ENCODE measurements at places on chromosomes 13 and 19.

GRCh38 chr13:74210693-74211393 lies 76.6 kb upstream of the KLF12 start:
- DNase-seq, result no peak

DNA sequence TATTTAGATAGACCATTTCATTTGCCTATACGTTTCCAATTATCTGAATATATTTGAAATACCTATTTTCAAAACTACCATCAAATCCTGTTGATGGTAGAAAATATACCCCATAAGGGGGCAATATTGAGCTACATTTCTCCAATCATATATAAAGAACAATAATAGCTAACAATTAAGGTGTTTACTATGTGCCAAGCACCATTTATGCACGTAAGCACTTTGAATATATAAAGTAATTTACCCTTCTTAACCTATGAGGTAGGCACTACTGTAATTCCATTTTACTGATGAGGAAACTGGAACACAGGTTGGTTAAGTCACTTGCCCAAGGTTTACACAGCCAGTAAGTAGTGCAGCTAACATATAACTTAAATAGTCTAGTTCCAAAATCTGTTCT lies 79.2 kb downstream of the UBL3 start:
- no peak for DNase-seq

DNA sequence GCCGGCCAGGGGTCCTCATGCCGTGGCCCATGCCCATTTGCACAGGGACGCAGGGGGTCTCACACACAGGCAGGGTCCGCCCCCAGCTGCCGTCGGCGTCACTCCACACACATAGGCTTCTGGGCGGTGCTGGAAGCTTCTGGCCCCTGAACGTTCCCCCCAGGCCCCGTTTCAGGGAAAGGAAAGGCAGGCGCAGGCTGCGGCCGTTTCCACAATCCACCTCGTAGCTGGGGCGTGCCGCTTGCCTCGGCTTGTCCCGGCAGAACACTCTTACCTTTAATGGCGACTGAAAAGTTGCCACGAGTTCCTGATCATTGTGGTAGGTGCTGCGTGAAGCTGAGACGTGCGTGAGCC lies 53.4 kb downstream of the MCF2L start:
- no peak for DNase-seq

DNA sequence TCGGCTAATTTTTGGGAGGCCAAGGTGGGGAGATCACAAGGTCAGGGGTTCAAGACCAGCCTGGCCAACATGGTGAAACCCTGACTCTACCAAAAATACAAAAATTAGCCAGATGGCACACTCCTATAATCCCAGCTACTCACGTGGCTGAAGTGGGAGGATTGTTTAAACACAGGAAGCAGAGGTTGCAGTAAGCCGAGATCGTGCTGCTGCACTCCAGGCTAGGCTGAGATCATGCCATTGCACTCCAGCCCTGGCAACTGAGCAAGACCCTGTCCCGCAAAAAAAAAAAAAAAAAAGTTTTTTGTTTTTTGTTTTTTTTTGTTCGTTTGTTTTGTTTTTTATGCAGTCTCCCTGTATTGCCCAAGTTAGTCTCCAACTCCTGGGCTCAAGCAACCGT lies 21.2 kb downstream of the MAST1 start:
- no peak for DNase-seq

GRCh38 chr13:62119739-62120700 lies 704.4 kb upstream of the PCDH20 start:
- no peak for DNase-seq

GRCh38 chr19:3585301-3586126 lies at the start of gene GIPC3:
GIPC3 (plus strand) TSS chr19:3585478; CDS start chr19:3585598, 120 bp downstream.
- peak; percentile 17 for DNase-seq

DNA sequence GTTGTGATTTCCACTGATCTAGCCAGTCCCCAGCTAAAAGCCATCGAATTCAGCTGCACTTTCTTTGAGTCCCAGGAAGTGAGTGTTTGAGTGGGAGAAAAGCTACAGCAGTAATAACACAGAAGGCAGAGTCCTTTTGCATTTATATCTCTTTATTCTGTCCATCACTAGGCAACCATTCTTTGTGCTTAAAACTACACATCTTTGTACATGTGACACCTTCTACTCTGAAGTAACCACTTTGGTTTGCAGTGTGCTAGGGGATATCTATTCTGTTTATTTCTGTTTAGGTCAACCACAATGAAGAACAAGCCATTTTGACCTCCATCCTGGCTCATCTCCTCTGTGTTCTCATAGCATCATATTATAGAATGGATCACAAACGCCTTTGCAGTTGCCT lies 226.0 kb upstream of the SERP2 start:
- no peak for DNase-seq

DNA sequence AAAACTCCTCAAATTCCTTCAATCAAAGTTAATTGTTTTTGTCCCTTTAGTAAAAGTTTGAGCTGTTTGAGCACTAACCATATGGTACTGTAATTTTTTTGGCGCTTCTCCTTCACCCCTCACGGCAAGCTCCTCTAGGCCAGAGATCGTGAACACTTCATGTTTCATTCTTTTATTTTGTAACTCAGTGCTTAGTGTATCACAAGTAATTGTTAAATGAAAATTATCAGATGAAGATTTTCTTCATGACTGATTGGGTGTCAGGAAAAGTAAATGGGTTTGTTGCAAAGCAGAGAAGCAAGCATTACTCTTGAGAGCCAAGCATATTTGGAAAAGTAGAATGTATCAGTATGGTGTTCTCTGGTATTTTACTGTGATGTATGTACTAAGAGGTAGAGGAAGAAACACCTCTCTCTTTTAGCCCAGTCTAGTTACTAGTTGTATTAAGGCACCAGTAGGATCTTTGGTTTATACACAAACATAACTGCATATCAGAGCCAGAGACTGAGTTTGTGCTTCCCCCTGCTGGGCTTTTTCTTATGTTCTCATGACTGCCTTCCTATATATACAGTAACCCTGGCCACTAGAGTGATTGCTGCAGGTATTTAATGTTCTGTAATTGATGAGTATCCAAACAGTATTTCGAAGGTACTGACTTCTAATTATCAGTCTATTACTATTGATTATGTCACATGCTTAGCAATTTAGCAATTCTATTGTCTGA lies 202.3 kb upstream of the KLHL1 start:
- DNase-seq, result no peak

DNA sequence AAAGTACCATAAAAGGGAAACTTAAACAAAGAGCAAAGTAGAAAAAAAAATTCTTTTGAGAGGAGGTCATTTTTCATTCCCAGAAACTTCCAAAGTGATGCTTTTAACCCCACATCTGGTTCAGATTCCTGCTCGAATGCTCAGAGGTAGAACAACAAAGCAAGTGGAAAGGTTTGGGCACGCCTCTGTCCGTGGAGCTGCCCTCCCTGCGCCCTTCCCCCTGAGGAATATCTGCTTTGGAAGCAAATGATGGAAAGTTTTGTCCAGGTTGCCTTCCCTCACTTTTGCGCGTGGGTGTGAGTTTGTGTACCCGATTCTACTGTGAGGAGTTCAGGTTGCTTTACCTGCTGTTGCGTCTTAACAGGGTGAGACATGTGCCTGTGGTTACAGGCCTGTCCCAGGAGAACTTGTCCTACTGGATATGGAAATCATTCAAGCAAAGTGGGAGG lies 110.2 kb downstream of the KLF5 start:
- no peak for DNase-seq

DNA sequence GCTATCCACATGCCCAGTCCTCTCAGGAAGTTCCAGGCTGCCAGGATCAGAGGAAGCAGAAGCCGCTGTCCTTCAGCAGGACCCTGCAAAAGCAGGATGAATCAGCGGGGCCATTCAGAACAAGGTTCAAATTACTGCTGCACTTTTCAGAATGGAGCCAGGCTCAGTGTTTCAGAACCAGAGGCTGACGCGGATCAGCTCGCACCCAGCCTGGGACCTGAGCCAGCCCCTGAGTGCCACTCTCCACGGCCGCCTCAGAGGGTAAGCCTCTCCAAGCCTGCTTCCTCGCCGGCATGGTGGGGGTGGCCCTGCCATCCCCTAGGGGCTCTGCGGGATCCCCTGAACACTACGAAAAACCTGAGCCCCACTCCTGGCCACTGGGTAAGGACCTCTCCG lies 24.7 kb downstream of the RASA3 start:
- no peak for DNase-seq

DNA sequence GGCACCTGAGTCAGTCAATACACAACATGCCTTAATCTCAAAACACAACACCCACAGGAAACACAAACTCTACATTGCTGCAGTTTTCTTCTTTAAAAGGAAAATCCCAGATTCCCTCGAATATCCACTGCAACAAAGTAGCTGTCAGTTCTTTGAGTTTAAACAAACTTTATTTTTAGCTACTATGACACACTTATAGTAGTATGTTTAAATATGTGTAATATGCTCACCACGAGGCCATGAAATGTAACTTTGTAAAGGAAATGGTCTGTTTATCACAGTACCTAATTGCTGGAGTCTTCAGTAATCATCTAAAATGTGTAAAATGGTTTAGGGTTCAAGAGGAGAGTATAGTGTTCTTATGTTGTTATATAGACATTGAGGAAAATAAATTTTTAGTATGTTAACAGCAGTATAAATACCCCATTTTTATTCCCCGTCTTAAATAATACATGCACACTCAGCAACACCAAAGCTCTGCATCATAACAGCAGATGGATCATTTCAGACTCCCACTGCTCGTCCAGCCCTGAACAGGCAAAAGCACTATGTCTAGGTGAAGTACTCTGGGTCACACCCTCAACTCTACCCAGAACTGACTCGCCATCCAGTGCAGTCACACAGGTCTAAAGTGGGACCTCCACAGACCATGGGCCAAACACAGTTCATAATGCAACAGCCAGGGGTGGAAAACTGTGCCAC lies 20.6 kb downstream of the TUBGCP3 start:
- DNase-seq, result no peak

- DNase-seq, result no peak
Measured at GRCh38 chr19:4969292-4969771, 419 bp downstream of the KDM4B start.

- DNase-seq, result peak; percentile 44
Measured at GRCh38 chr19:45016388-45017314, 15.4 kb downstream of the RELB start.

DNA sequence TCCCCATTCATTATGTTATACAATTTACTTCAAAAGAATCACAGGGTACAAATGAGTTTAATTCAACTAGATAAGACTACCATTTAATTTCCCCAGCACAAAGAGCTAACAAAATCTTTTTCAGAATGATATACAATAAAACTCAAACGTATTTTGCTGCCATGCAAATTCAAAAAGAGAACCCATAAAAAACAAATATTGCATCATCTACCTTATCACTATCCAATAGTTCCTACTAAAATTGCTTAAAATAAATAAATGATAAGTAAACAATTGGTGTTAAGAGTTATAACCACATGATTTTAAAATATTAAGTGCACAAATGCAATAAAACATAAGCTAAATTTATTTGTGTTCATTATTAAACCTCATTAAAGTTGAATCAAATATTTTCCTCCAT lies 919.4 kb downstream of the SLITRK5 start:
- DNase-seq, result no peak

GRCh38 chr19:1262623-1263123 lies 6.5 kb upstream of the CIRBP start:
- DNase-seq, result no peak

DNA sequence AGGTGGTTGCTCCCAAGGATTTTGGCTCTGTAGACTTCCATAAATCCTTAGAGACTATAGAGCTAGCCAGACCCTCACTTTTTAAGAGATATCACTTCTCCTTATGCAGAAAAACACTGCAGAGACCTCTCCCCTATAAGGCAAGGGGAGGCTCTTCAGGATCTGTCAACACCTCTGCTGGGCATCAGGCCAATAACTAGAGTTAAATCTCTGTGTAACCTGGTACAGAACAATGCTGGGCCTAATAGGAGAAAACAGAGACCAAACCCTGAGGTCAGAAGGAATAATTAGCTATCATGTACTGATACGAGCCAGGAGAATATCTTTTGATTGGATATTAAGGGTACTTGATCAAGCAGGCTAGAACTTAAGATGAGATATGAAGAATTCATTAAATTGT lies 358.5 kb downstream of the TBC1D4 start:
- no peak for DNase-seq

GRCh38 chr19:33621811-33622504 lies at the start of gene CHST8:
CHST8 (plus strand) TSS chr19:33621953; CDS start chr19:33689262, 67,309 bp downstream.
- no peak for DNase-seq

DNA sequence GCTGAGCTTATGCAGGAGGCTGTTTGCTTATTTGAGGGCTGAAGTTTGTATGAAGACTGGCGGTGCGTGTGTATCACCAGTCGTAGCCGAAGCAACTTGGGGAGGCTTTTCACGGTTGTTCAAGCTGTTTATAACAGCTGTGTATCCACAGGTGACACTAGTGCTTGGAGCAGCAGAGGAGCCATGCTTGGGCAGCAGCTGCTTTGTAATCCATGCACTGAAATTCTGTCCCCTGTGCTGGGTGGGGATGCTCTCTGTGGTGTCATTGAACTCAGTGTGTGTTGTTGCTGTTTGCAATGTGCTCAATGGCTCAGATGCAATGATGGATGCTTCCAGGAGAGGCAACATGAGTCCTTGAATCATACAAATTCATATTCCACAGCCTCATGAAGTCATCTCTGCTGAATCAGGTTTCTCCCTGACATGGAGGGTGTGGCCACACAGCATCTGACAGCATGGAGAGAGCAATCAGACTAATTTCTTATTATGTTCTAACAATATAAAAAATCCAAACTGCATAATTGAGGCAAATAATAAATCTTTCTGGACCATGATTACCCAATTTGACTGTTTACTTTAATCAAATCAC lies 18.8 kb upstream of the GTF3A start:
- DNase-seq, result no peak

- DNase-seq, result no peak
Measured at GRCh38 chr13:24286624-24287023, 22.8 kb upstream of the C1QTNF9 start.

GRCh38 chr19:46347572-46347883 lies 641 bp downstream of the PPP5C start:
- no peak for DNase-seq

- DNase-seq, result no peak
Measured at GRCh38 chr19:41219924-41220567, 1.0 kb downstream of the AXL start.

DNA sequence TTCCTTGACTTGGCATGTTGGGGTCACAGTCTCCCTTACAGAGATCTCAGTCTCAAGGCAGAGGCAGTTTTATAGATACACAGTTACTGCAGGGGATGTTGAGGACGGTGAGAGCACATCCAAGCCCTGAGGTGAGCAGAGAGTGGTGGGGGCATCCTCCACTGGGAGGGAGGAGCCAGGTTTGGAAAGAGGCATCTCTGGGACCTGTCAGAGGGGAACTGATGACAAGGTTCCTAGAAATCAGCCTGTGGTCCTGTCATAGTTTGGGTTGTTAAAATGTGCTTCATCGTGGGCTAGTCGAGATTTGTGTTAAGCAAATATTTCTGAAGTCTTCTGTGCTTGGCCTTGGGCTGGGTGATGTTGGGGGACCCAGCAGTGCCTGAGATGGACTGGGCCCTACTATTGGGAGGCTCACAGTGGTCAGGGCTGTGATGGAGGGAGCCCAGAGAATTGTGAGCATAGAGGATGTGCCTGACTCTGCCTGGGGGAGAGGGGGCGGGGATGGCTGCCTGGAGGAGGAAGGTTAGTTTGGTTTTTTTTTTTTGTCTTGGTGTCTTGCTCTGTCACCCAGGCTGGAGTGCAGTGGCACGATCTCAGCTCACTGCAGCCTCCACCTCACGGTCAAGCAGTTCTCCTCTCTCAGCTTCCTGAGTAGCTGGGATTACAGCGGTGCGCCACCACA lies 3.9 kb downstream of the SUPT5H start:
- no peak for DNase-seq
